ENCODE measurements at places on chromosomes 13 and 19. TPM values are rescaled to one million over a fixed set of nuclear protein-coding genes. Genes with fewer than 3 reads are reported as not detected.

DNA sequence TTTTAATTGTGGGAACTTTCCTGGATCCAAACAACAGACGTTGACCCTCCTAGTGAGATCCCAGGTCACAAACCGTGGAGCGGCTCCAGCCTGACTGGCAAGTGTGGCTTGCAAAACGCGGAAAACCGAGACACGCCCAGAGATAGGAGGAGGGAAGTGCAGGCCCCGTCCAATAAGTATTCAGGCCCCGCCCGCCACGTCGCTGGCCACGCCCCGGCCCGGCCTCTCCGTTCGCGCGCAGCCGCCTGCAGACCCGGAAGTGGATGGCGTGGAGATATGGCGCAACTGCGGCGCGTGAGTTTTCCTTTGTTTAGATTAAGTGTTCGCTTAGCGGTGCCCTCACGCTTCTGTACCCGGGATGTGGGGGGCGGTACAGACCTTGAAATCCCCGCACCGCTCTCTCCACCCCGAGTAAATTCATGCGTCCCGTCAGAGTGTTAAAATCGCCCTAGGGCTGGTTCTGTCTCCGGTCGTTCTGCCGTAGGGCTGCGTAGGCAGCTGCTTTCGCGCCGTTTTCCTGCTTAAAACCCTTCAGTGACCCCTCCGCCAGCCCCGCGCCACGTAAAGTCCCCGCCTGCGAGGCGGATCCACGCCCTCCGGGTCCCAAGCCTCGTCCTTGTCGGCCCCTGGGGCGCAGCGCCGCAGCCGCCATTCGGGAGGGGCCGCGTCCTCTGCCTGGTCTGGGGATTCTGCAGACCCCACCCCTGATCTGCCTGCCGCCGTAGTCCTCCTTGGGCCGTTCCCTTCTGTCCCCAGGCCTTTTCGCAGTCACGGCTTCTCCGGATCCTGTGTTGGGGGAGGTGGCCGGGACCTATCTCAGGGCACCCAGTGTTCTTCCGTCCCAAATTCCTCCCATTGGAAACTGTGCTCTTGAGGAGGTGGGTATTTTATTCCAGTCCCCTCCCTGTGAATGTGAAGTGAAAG, at the start of gene ZNF766:
Gene ZNF766 (plus strand): TSS at position 250 of the 924 bp plus-strand sequence. CDS start 27 bp downstream, at position 277.
- DNase-seq, result peak; percentile 97
- peaks cover 9% of the 10 kb centered on the region for H3K4me1 ChIP-seq
- H3K27me3 ChIP-seq, result no peaks in the 10 kb centered on the region
- H3K4me3 ChIP-seq, result peak within 1 kb of the TSS; percentile 75

DNA sequence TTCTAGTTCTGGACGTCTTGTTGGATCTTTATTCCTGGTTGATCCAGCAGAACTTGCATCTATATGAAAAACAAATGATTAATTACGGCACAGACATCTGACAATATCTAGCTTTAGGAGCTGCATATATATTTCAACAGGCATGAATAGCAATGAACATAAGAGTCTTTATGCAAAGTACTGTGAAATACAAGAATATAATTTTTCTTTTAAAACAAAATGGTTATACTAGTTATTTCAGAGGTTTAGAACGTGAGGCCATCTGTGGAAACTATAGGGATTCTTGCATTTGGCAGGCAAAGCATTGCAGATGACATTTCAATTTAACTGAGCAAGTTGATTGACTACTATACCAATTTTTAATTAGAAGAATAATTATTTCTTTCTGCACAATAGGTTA, 40.5 kb downstream of the EFNB2 start:
- no peaks in the 10 kb centered on the region for H3K36me3 ChIP-seq
- no peak for DNase-seq
- H3K4me3 ChIP-seq, result no peak overlapping the region
- no peaks in the 10 kb centered on the region for H3K27me3 ChIP-seq

- H3K27me3 ChIP-seq, result no peaks in the 10 kb centered on the region
- H3K27ac ChIP-seq, result peak overlapping the region; percentile 39
- H3K4me1 ChIP-seq, result no peaks in the 10 kb centered on the region
- no peaks in the 10 kb centered on the region for H3K36me3 ChIP-seq
- no peak overlapping the region for H3K4me3 ChIP-seq
Observed at GRCh38 chr13:51714663-51715168, 89.2 kb downstream of the DHRS12 start.

GRCh38 chr19:43437712-43438111, 23.0 kb downstream of the TEX101 start:
- no peaks in the 10 kb centered on the region for H3K27me3 ChIP-seq
- H3K4me3 ChIP-seq, result no peak overlapping the region
- DNase-seq, result no peak
- peaks cover 3% of the 10 kb centered on the region for H3K4me1 ChIP-seq
- peak overlapping the region; percentile 31 for H3K27ac ChIP-seq

DNA sequence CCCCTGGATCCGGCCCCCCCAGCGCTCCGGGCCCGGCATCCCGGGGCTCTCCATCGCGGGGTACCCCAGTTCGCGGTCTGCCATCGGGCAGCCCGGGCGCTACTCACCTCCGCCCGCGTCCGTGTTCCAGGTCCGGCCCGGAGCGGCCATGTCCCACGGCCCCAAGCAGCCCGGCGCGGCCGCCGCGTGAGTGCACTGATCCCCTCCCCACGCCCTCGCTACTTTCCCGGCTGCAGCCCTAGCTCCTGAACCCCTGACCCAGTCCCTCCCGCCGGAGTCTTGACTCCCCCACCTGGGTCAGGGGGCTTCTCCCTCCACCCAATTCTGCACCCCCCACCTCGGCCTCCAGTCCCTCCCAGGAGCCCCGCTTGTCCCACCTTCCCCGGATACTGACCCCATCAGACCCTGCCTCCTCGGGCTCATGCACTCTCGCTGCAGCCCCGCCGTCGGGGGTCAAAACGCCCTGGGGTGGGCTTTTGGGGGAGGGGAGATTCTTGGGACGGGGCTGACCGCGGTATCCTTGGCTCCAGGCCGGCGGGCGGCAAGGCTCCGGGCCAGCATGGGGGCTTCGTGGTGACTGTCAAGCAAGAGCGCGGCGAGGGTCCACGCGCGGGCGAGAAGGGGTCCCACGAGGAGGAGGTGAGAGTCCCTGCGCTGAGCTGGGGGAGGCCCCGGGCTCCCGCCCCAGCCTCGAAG, 566 bp downstream of the HMG20B start:
- H3K4me1 ChIP-seq, result peaks cover 9% of the 10 kb centered on the region
- H3K36me3 ChIP-seq, result no peaks in the 10 kb centered on the region
- H3K27me3 ChIP-seq, result no peaks in the 10 kb centered on the region
- peak overlapping the region; percentile 32 for H3K4me3 ChIP-seq
- H3K27ac ChIP-seq, result no peak overlapping the region

DNA sequence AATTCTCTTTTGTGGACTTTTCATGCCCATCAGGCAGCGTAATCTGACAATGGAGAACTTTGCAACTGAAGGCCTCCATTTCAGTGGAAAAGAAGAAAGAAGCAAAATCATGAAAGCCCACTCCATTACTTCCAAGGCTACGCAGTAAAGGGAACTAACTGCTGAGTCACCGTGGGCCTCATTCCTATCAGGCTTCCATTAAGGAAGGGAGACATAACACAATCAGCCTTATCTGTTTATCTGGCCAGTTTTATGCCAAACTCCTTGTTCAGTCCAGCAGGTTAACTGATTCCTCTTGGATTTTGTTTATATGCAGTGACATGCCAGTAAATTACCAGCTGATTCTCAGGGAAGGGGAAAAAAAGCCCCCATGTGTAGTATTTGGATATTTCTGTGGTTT, 56.8 kb upstream of the KATNAL1 start:
- peak overlapping the region; percentile 29 for H3K27ac ChIP-seq
- no peaks in the 10 kb centered on the region for H3K36me3 ChIP-seq

GRCh38 chr13:70945506-70945905, 837.3 kb upstream of the KLHL1 start:
- no peak for DNase-seq
- no peaks in the 10 kb centered on the region for H3K4me1 ChIP-seq
- H3K27ac ChIP-seq, result no peak overlapping the region
- H3K4me3 ChIP-seq, result no peak overlapping the region
- no peaks in the 10 kb centered on the region for H3K36me3 ChIP-seq

Gene PSG5
- total RNA-seq, result 0.27 TPM

Gene FGF14
- 0.84 TPM for total RNA-seq

- DNase-seq, result no peak
- no peaks in the 10 kb centered on the region for H3K27me3 ChIP-seq
- H3K4me1 ChIP-seq, result no peaks in the 10 kb centered on the region
- no peak overlapping the region for H3K4me3 ChIP-seq
- no peaks in the 10 kb centered on the region for H3K36me3 ChIP-seq
- no peak overlapping the region for H3K27ac ChIP-seq
Observed at GRCh38 chr13:64755961-64756360, 2474.2 kb downstream of the PCDH9 start.

DNA sequence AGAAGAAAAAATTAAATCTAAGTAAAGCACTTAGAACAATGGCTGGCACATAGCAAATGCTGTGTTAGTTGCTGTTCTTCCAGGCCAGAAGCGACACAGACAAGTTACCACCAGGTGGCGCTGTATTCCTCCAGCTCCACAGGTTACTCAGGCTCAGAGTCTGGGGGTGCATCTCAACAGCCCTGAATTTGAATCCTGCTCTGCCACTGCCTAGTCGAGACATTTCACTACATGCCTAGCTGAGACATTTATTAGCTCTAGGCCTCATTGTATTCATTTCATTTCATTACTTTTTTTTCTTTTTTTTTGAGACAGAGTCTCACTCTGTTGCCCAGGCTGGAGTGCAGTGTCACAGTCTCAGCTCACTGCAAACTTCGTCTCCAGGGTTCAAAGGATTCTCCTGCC, 16.4 kb upstream of the CYP2B6 start:
- no peaks in the 10 kb centered on the region for H3K4me1 ChIP-seq
- DNase-seq, result peak; percentile 84
- no peak overlapping the region for H3K27ac ChIP-seq
- no peaks in the 10 kb centered on the region for H3K27me3 ChIP-seq

Gene C19orf38
- total RNA-seq, result 3.4 TPM

GRCh38 chr19:37470216-37470615, 1.1 kb downstream of the ZNF570 start:
- H3K27ac ChIP-seq, result no peak overlapping the region
- peak overlapping the region; percentile 86 for H3K4me3 ChIP-seq
- H3K36me3 ChIP-seq, result no peaks in the 10 kb centered on the region

Gene RAVER1
- total RNA-seq, result 11.7 TPM

Gene OR7A5
- total RNA-seq, result not detected

DNA sequence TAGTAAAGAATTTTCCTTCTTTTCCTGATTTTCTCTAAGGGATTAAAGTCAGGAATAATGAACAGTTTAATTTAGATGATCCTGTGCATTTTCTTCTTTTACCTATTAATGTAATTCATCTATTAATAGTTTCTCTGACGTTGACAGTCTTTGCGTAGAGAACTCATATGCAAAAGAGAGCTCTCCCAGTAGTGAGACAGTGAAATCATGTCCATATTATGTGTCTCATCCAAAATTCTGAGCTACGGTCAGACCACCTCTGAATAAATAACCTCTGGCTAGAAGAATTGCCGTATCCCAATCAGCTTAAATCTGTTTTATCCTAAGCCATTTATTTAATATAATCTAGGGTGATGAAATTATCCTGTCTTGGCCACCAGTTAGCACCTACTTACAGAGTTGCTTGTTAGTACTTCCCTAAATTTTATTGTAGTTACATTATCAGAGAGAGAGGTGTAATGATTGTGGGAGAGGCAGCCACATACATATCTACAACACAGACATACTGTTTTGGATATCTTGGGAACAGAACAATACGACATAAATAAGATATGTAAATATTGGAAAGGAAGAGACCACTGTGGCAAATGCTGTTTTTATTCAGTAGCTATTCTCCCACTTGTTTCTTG, 30.7 kb downstream of the PDS5B start:
- H3K27ac ChIP-seq, result no peak overlapping the region
- H3K36me3 ChIP-seq, result no peaks in the 10 kb centered on the region
- no peak for DNase-seq
- no peaks in the 10 kb centered on the region for H3K27me3 ChIP-seq

GRCh38 chr13:33615436-33615835, 202.5 kb upstream of the RFC3 start:
- H3K4me3 ChIP-seq, result no peak overlapping the region
- no peaks in the 10 kb centered on the region for H3K36me3 ChIP-seq
- no peaks in the 10 kb centered on the region for H3K27me3 ChIP-seq
- no peak overlapping the region for H3K27ac ChIP-seq
- DNase-seq, result no peak

DNA sequence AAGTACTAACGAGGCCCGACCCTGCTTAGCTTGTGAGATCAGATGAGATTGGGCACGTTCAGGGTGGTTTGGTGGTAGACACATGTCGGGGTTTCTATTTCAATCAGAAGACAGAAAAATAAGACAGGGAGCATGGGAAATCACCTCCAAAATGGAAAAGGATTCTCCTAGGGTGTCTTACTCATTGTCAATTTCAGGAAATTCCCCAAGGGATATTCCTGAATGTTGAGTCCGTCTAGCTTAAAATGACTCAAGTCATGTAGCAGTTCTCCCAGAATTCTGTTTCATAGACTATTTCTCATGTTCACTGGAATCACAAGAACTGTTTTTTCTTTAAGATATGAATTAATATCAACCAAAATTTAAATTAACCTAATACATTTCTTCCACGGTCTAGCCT, 380.1 kb downstream of the EFNB2 start:
- no peak overlapping the region for H3K27ac ChIP-seq
- no peaks in the 10 kb centered on the region for H3K27me3 ChIP-seq
- no peak overlapping the region for H3K4me3 ChIP-seq
- DNase-seq, result no peak

DNA sequence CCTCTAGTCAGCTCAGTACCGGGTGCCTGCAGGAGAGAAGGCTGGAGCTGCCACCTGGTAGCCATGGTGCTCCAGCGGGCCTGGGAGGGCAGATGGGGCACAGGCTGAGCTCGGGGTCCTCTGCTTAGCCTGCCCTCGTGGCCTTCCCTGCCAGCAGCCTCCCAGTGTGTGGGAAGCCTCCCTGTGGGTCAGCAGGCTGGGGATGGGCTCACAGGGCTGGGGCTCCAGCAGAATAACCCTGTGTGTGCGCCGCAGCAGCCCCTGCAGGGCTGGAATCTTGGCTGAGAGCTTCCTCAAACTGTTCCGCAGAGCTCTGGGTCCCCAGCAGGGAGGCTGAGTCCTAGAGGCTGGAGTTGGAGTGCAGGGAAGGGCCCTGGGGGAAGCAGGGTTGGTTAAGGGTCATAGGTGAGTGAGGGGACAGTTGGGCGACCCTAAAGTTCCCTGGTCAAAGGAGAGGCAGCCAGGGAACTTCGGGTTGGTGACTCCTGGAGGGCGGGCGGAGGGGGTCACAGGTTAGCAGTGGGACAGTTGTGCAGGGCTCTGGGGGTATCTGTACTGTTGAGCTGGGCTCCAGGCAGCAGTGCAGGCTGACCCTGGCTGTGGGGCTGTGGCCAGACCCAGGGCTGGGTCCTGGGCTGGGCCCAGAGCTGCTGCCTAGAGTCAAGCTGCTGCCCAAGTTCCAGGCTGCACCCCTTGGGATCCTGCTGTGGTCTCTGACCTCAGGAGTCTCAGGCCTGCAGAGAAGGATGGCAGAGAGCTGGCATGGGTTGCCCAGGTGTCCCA, 14.0 kb downstream of the ARHGAP33 start:
- DNase-seq, result peak; percentile 2

Gene GPR180
- total RNA-seq, result 12.3 TPM

- no peak overlapping the region for H3K27ac ChIP-seq
- no peaks in the 10 kb centered on the region for H3K4me1 ChIP-seq
- H3K27me3 ChIP-seq, result no peaks in the 10 kb centered on the region
- DNase-seq, result no peak
- no peak overlapping the region for H3K4me3 ChIP-seq
- H3K36me3 ChIP-seq, result no peaks in the 10 kb centered on the region
Observed at GRCh38 chr13:43326100-43326499, 302.7 kb downstream of the DNAJC15 start.

Gene DHDH
- total RNA-seq, result 0.72 TPM
